Spleen (tissue), 13 donors: ENCODE measurements at places on chromosomes 4 and X. TPM values are rescaled to one million over a fixed set of nuclear protein-coding genes. Genes with fewer than 3 reads are reported as not detected.

Gene DGAT2L6
- not detected for polyA plus RNA-seq

Gene CSAG2
- polyA plus RNA-seq = 0.58 TPM

Gene NEIL3
- polyA plus RNA-seq = 0.30 TPM

Gene TMEM47
- 3.2 TPM for polyA plus RNA-seq

Gene ADRA2C
- 9.4 TPM for polyA plus RNA-seq

Gene EFNB1
- 7.2 TPM for polyA plus RNA-seq

Gene USP17L11
- polyA plus RNA-seq = not detected

Gene NHS
- polyA plus RNA-seq = 0.45 TPM

Gene ARSJ
- polyA plus RNA-seq = 0.19 TPM

Gene FAM47A
- polyA plus RNA-seq = not detected

Gene NKX3-2
- polyA plus RNA-seq = 0.83 TPM

Gene SH2D1A
- polyA plus RNA-seq = 3.8 TPM

Gene CXorf51A
- not detected for polyA plus RNA-seq

Gene UGT2A1
- polyA plus RNA-seq = not detected

Gene GPAT3
- polyA plus RNA-seq = 1.1 TPM

Gene DKK2
- polyA plus RNA-seq = 0.26 TPM

Gene LRIT3
- polyA plus RNA-seq = 0.43 TPM

Gene VEGFD
- 0.91 TPM for polyA plus RNA-seq

Gene NLGN3
- polyA plus RNA-seq = 0.58 TPM

Gene FDCSP
- polyA plus RNA-seq = 31.9 TPM

Gene LONRF3
- polyA plus RNA-seq = 0.11 TPM

Gene PPEF2
- 0.06 TPM for polyA plus RNA-seq

Gene PHOX2B
- polyA plus RNA-seq = not detected

Gene SLC16A2
- 0.41 TPM for polyA plus RNA-seq

Gene LRP2BP
- polyA plus RNA-seq = 0.29 TPM

Gene CSN1S1
- polyA plus RNA-seq = not detected

Gene TBCK
- polyA plus RNA-seq = 9.8 TPM

Gene TACR3
- polyA plus RNA-seq = not detected

Gene NXF3
- 0.61 TPM for polyA plus RNA-seq

Gene AR
- polyA plus RNA-seq = 0.13 TPM

Gene CLTRN
- polyA plus RNA-seq = 0.18 TPM

Gene MAGEA11
- 0.03 TPM for polyA plus RNA-seq

Gene PABPC1L2A
- not detected for polyA plus RNA-seq

Gene MAGEA10
- not detected for polyA plus RNA-seq

Gene ADH7
- polyA plus RNA-seq = not detected

Gene ZNF711
- polyA plus RNA-seq = 4.3 TPM

Gene NKX1-1
- not detected for polyA plus RNA-seq

Gene TMSB15C
- polyA plus RNA-seq = 0.77 TPM

Gene FOXR2
- not detected for polyA plus RNA-seq

Gene HSPA4L
- polyA plus RNA-seq = 0.51 TPM

Gene ANK2
- polyA plus RNA-seq = 5.3 TPM

Gene RRH
- polyA plus RNA-seq = not detected

Gene GAB3
- 7.9 TPM for polyA plus RNA-seq

Gene SMIM10
- 9.5 TPM for polyA plus RNA-seq

Gene GIMD1
- polyA plus RNA-seq = not detected
